ENCODE measurements at places on chromosomes 2 and 18. TPM values are rescaled to one million over a fixed set of nuclear protein-coding genes. Genes with fewer than 3 reads are reported as not detected.
A peak's percentile ranks its signal among the peaks of the same experiment; 100 is the strongest.

- DNase-seq, result no peak
These were observed 34.5 kb upstream of the SIX3 start for GRCh38 chr2:44906972-44907371.

- DNase-seq, result no peak
These were observed 73.1 kb downstream of the EIF2AK3 start for GRCh38 chr2:88554189-88554588.

DNA sequence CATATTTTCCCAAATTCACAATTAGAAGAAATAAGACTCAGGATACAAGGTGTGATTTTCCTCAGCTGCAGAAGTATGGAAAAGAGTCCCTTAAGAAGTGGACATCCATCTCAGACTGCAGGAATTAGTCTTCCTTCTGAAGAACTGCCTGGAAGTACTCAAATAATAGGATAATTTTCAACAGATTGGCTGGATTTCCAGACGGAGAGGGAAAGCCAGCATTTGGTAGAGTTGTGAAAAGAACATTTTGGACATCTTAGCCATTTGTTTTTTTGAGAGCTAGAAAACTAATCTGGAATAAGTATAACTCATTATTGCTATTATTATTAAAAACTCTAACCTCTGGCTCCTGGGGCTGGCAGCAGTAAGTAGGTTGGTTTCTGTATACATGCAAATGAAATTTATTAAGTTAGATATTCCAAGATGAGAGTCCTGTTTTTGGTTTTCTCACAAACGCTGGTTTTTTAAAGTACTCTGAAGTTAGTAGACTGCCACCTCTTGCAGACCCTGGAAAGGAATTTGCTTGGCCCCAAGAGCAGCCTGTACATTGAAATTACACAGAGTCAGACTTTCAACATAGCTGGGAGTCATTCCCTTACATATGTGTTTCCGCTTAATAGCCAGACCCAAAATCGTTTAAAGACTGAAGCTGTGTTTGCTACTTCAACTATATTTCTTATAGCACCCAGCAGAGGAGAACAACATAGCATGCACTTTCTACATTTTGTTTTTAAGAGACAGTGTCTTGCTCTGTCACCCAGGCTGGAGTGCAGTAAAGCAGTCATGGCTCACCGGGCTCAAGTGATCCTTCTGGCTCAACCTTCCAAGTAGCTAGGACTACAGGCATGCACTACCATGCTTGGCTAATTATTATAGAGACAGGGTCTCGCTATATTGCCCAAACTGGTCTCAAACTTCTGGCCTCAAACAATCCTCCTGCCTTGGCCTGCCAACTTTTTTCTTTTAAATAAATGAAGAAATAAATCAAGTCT is 142.4 kb downstream of the THADA start:
- DNase-seq, result no peak

- no peak for DNase-seq
These were observed 28.3 kb upstream of the NTSR2 start for GRCh38 chr2:11698009-11698922.

DNA sequence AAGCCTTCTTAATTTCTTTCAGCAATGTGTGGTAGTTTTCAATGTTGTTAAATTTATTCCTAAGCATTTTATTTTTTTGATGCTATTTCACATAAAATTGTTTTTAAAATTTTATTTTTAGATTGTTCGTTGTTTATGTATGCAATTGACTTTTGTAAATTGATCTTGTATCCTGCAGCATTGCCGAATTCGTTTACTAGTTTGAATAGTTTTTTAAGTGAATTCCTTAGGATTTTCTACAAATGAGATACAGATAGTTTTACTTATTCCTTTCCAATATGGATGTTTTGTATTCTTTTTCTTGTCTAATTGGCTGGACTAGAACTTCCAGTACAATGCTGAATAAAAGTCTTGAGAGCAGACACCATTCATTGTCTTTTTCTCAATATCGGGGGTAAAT is 55.6 kb downstream of the QPCT start:
- DNase-seq, result no peak

DNA sequence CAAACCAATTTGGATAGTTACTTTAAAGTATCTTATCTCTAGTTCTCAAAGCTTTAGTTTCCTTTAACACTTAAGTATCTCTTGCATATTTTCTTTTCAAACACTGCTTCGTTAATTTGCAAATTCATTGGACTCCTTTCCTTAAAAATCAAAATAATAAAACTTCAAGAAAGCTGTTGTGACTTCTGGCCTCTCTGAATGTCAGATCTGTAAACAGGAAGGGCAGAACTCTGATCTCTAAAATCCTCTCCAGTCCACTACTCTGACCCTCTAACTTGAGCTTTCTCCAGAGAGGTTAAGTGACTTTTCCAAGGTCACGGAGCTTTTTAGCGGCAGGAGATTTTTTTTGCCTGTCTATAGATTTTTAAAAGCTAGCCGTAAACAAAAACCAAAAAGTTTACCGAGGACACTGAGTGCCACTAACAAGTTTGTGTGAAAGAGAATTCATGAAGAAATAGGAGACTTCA is 155.5 kb downstream of the TGIF1 start:
- no peak for DNase-seq

GRCh38 chr2:86703704-86704361 is 16.3 kb upstream of the RMND5A start:
- DNase-seq, result no peak

GRCh38 chr2:59181347-59181746 is 940.2 kb upstream of the FANCL start:
- DNase-seq, result no peak

DNA sequence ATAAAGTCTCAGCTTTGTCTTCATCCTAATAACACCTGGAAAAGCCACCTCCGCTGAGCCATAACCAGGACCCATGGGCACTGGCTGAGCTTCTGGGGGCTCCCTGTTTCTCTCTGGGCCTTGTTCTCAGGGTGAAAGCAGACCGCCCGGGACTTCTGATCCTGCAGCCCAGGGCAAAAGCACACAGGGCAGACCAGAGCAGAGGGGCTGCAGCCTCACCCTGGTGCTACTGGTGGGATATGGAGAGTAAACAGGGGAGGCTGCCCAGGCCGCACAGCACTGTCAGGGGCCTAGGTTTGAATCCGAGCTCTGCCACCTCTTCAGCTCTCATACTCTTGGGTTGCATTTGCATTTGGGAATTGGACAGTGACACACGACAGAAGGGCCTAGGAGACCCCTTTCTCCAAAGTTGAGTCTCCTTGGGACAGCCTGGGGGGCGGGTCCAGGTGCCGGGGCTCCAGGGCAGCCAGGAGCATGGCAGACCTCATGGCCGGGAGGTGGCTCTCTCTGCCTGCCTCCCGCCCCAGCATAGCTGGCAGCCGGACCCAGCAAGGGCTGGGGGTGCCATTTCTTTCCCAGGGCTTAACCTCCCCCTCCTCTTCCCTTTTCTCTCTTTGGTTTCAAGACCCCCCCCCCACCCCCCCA is 164.9 kb downstream of the INHBB start:
- no peak for DNase-seq

GRCh38 chr18:13159579-13159978 is 59.0 kb upstream of the LDLRAD4 start:
- DNase-seq, result peak; percentile 48

DNA sequence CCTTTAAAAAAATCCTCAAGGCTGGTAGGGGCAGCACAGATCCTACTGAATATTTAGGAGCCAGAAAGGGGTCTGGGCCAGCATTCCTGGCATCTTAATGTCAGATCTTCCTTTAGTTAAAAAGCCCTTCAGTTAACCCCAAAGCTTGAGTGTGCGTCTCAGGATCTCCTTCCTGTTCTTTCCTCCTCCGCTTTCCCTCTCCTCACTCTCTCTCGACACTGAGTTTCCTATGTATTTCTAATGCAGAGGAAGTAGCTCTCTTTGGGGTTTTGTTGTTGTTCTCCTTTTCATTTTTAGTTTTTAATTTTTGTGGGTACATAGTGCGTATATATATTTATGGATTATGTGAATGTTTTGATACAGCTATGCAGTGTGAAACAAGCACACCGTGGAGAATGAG is 109.9 kb upstream of the COPS8 start:
- no peak for DNase-seq

DNA sequence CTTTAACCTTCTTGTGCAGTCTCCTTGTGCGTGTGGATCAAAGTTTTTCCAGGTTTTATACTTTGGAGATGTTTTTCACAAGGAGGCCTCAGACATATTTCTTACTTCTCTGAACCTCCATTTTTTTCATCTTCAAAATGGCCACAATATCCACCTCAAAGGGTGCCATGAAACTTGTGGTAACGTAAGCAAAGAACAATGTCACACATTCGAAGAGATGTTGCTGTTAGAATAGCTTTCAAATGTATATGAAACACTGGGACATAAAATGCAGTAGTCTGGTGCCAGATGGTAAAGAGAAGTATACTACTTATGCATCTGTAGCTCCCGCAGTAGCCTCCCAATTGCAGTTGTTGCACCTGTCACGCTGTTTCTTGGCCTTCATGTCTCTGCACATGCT is 2.6 kb upstream of the KRCC1 start:
- DNase-seq, result no peak

- no peak for DNase-seq
These were observed 133.3 kb downstream of the PTRHD1 start for GRCh38 chr2:24659862-24660261.

DNA sequence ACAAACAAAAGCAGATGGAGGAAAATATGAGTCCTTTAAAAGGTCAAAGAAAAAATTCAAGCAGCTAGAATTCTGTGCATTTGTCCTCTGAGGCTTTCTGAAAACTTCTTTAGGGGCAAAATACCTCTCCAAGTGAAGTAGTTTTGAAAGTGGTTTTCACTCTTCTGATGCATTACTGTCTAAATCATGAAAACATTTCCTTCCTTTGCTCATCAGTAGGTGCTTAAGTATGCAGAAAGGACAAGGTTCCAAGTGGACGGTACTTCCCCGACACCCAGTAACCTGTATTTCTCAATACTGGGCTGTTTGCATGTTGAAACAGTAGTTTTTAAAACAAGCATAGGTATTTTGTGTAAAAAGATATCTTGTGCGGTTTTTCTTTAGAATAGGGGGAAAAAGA is 189.1 kb upstream of the ERBB4 start:
- DNase-seq, result no peak

The VIL1 gene
- polyA plus RNA-seq, result not detected

The ATOH8 gene
- not detected for polyA plus RNA-seq

The STON1 gene
- 0.03 TPM for polyA plus RNA-seq

The LCT gene
- polyA plus RNA-seq, result not detected

The CIAO1 gene
- 94.3 TPM for polyA plus RNA-seq

The MARCO gene
- polyA plus RNA-seq, result not detected

The BAZ2B gene
- polyA plus RNA-seq, result 17.3 TPM

The CIB4 gene
- not detected for polyA plus RNA-seq

The STPG4 gene
- polyA plus RNA-seq, result not detected

The MOGAT1 gene
- not detected for polyA plus RNA-seq

The PAPOLG gene
- 9.4 TPM for polyA plus RNA-seq

The AMMECR1L gene
- 9.9 TPM for polyA plus RNA-seq
